ENCODE measurements at places on chromosomes 5 and 9.
A peak's percentile ranks its signal among the peaks of the same experiment; 100 is the strongest.

DNA sequence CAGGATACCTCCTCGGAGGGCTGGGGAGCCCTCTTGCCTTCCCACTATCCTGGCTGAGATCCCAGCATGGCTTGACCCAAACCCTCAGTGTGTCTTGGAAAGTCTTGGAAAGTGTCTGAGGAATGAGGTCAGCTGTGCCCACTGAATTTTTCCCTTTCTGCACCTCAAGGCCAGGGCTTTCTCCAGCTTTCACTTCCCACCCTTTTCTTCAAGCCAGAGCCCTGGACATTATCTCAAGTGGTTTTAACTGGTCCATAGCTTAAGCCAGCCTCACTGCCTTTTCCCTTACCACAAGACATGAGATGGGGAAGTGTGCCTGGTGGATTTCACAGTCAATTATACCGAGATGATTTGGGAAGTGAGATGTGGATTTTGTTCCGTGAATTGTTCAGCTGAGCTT lies 35.7 kb upstream of the LHX2 start:
- no peak for DNase-seq

GRCh38 chr5:150441813-150442698 lies 7.5 kb downstream of the RPS14 start:
- DNase-seq = no peak

- no peak for DNase-seq
These were observed 24.6 kb upstream of the NANS start for GRCh38 chr9:98031935-98032334.

DNA sequence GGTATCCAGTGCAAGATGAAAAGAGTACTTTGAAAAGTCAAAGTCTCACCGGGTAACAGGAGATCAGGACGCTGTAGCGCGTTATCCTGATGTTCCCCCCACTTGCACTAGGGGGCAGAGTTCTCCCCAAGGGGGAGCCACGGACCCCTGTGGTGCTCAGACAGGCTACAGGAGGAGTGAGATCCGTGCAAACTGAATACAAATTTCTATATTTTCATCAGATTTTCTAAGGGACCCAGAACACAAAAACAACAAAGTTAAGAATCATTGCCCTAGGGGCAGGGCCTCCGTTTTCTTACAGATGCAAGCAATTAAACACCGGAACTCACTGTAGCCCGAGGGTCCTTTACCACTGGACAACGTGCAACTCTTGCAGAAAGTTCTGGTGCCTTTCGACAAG lies 2.0 kb downstream of the MYO10 start:
- peak; percentile 46 for DNase-seq

DNA sequence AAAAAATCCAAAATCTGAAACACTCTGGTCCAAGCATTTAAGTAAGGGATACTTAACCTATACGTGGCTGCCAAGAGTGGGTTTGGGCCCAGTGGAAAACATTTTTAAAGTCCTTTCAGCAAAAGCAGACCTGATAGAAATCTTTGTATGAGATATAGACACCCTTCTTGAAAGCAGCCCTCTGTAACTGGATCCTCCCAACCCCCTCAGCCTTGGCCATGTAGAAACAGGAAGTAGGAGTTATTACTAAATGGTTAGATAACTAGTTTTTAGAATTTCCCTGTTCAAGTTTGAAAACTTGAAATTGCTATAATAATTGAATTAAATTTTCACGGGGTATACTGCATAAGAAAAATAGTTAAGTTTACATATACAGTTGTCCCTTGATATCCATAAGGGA lies 111.3 kb upstream of the PCA3 start:
- DNase-seq = no peak

DNA sequence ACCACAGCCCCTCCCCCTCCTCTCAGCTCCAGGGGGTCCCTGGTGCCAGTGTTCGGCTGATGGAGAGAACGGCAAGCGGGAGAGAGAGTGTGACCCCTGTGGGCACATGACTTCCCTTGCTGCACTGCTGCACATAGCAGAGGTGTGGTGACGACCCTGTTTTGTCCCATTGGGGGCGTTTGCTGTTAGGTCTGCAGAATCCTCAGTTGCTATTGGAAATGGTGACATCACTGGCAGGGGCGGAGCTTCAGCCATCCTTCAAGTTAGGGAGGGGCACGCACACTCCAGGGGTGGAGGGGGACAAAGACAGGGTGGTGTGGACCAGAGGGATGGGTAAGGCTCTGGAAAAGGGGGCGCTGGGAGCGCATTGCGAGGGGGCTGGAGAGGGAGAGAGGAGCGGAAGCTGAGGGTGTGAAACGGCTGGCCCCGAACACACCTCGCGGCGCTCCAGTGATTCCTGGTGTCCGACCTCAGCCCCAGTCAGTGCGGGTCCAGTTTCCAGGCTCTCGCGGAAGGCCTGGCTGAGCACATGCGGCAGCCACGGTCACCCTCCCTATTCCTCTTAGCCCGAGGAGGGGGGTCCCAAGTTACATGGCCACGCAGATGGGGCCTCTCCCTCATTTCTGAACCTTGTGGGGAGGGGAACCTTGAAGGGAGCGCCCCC lies 764 bp upstream of the GRIN1 start:
- DNase-seq = no peak

DNA sequence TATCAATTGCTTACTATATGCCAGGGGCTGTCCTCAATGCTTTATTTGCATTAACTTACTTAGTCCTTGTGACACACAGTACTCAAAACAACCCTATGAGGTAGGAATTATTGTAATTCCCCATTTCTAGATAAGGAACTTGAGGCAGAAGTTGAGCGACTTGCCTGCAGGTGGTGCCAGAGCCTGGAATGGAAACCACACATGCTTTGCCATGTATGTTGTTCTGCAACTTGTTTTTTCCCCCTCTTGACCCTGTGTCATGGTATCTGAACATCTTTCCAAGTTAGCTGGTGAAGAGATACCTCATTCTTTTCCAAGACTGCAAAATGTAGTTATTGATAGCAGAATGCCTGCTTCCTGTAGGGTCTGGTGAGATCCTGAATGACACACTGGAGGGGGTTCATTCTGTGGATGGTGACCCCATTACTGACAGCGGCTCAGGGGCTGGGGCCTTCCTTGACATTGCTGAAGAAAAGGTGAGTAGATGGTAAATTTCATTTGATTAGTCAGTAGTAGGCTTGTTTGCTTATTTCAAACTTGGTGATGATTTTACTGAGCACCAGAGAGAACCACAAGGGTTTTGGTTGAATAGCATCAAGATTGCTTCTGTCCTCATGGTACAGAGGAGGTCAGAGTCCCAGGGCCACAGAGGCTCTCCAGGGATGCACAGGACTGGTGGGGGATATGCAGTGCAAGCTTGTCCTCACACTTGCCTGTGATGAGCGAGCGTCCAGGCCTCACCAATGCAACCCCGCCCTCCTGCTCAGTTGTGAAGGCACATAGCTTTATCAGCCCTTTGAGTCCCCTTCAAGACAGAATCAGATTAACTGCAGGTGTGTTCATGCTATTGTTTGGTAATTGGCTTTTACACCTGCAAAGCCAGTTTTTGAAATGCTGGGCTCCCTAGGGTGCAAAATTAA lies 57.0 kb downstream of the COL15A1 start:
- DNase-seq = peak; percentile 7

- DNase-seq = no peak
These were observed 403.3 kb upstream of the PTPRD start for GRCh38 chr9:11016081-11016480.

- DNase-seq = no peak
These were observed 180.2 kb downstream of the AUH start for GRCh38 chr9:91181541-91181940.

- no peak for DNase-seq
These were observed 394.0 kb upstream of the KLF4 start for GRCh38 chr9:107883496-107884124.

- no peak for DNase-seq
These were observed 109.8 kb upstream of the NFIL3 start for GRCh38 chr9:91533382-91533781.

DNA sequence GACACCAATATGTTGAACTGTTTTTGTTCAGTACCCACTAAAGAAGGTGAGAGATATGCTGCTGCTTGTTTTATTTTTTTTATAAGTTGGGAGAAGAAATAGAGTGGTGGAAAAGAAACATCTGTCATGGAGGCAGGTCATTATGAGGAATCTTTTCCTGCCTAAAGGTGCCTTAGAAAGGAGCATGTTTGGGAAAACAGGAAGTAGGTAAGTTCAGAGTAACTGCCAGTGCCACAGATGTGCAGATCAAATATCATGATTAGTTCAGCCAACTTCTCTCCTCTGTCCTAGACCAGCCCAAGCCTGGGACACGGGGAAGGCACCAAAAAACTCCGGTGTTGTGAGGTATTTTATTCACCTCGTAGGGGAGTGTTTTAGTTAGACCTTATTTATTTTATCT lies 144.2 kb downstream of the MAN2A1 start:
- DNase-seq = no peak

DNA sequence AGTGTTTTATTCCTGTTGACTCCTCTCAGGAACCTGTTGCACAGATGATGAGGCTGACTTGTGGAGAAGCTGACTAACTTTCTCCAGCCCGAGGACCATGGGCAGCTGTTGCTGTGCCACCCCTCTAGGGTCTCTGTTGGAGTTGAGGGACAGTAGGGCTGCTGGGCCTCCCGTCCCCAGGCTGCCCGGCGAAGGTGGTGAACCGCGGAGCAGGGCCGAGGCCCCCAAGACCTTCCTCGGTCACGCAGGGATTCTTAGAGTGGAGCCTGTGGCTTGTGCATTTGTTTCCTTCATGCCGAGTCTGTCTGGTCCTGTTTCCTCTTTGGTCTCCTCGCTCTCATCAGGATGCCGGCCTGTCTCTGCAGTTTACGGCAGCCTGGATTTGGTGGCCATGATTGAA lies 40.2 kb downstream of the CACNA1B start:
- no peak for DNase-seq

GRCh38 chr5:41787265-41787664 lies 83.0 kb downstream of the OXCT1 start:
- no peak for DNase-seq

GRCh38 chr9:86285261-86285660 lies 2.9 kb upstream of the ISCA1 start:
- no peak for DNase-seq

GRCh38 chr9:72046630-72047456 lies 13.6 kb downstream of the C9orf57 start:
- DNase-seq = no peak

GRCh38 chr5:8981496-8981895 lies 564.4 kb downstream of the SEMA5A start:
- DNase-seq = no peak

DNA sequence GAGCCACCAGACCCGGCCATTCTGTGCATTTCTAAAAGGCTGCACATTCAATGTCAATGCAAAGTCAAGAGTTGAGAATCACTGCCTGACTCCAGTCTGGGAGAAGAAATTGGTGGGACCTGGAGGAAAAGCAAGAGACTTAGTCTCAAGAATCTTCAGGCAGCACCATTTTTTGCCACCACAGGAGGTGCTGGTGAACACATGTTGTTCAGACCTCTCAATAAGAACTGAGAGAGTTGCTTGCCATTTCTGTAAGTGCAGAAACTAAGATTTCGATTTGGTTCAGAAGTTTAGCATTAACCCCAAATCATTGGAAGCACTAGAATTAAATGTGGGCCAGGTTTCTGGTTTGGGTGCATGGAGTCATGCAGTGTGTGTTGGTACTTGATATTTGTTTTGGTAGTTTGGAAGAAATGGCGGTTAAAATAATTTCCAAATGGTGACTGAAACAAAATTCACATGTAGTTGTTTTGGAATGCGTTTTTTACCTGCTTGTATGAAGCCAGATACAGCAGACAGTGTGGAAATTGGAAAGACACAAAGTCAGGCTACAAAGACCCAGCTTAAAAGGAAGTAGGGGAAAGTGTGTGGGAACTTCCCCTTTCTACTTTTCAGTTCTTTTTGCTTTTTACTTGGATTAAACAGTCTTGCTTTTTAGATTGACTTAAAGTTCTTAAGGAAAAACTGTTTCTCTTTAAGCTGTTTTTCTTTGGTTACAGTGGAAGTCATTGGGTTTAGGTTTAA lies 20.4 kb downstream of the PDE8B start:
- no peak for DNase-seq

- no peak for DNase-seq
These were observed 35.5 kb downstream of the RAPGEF1 start for GRCh38 chr9:131704141-131704983.

GRCh38 chr9:16276866-16277265 lies 593.6 kb downstream of the BNC2 start:
- no peak for DNase-seq

GRCh38 chr5:21910731-21911130 lies 942.4 kb downstream of the CDH12 start:
- no peak for DNase-seq

GRCh38 chr5:14908172-14908571 lies 36.6 kb upstream of the ANKH start:
- DNase-seq = no peak

DNA sequence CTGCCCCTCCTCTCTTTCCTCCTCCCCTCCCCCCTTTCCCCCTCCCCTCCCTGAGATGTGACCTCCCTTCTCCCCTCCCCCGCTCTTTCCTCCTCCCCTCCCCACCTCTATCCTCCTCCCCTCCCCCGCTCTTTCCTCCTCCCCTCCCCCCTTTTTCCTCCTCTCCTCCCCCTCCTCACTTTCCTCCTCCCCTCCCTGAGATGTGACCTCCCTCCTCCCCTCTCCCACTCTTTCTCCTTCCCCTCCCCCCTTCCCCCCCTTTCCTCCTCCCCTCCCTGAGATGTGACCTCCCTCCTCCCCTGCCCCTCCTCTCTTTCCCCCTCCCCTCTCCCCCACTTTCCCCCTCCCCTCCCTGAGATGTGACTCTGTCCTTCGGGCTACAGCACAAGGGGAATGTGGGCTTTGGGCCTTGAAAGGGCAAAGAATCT lies 169.8 kb downstream of the COL23A1 start:
- DNase-seq = no peak

GRCh38 chr9:127835991-127836516 lies 18.4 kb downstream of the ENG start:
- no peak for DNase-seq
